A549 treated with CORT108297 at 1 μM for 4 hours (cell line): ENCODE measurements at places on chromosomes 2 and 18. TPM values are rescaled to one million over a fixed set of nuclear protein-coding genes. Genes with fewer than 3 reads are reported as not detected.

CCDC121 gene
- total RNA-seq, result 3.6 to 4.3 TPM (median 4.0 TPM) in 5 replicates

HMSD gene
- 0.15 to 0.16 TPM (median 0.15 TPM) in 3 of 5 replicates, not detected in the others for total RNA-seq

LAMA3 gene
- total RNA-seq, result 34.8 to 44.8 TPM (median 42.7 TPM) in 5 replicates

BCL2L11 gene
- total RNA-seq, result 7.2 to 10.1 TPM (median 9.4 TPM) in 5 replicates

ELOA2 gene
- total RNA-seq, result not detected in 5 replicates

FAM161A gene
- total RNA-seq, result 5.3 to 8.2 TPM (median 7.3 TPM) in 5 replicates

CCDC150 gene
- total RNA-seq, result 3.8 to 5.1 TPM (median 4.8 TPM) in 5 replicates

C2orf74 gene
- 13.9 to 22.6 TPM (median 17.1 TPM) in 5 replicates for total RNA-seq

GNAL gene
- 4.4 to 6.3 TPM (median 5.7 TPM) in 5 replicates for total RNA-seq

ATG9A gene
- 44.9 to 51.0 TPM (median 49.9 TPM) in 5 replicates for total RNA-seq

ARHGAP28 gene
- total RNA-seq, result 0.07 to 0.13 TPM (median 0.12 TPM) in 3 of 5 replicates, not detected in the others

NEURL3 gene
- total RNA-seq, result 0.96 to 2.2 TPM (median 1.4 TPM) in 5 replicates

POTEI gene
- 0.01 TPM in 2 of 5 replicates, not detected in the others for total RNA-seq

CD8B gene
- not detected in 5 replicates for total RNA-seq

FAHD2A gene
- 25.7 to 31.6 TPM (median 29.9 TPM) in 5 replicates for total RNA-seq

CDKL4 gene
- 0.15 TPM in 1 of 5 replicates, not detected in the others for total RNA-seq

PARD3B gene
- 0.77 to 1.1 TPM (median 0.93 TPM) in 5 replicates for total RNA-seq

SERPINB4 gene
- 0.14 to 0.25 TPM (median 0.19 TPM) in 5 replicates for total RNA-seq

TRPM8 gene
- total RNA-seq, result 0.05 to 0.47 TPM (median 0.42 TPM) in 5 replicates

NEU4 gene
- total RNA-seq, result 0.07 to 0.41 TPM (median 0.24 TPM) in 5 replicates

MYL1 gene
- not detected in 5 replicates for total RNA-seq

C2orf15 gene
- 0.39 to 0.95 TPM (median 0.54 TPM) in 5 replicates for total RNA-seq

CD8B2 gene
- not detected in 5 replicates for total RNA-seq

CACNB4 gene
- total RNA-seq, result 0.07 to 0.20 TPM (median 0.13 TPM) in 5 replicates

UGT1A3 gene
- total RNA-seq, result 0.07 to 0.17 TPM (median 0.13 TPM) in 3 of 5 replicates, not detected in the others

AQP12A gene
- not detected in 5 replicates for total RNA-seq

HOXD13 gene
- 0.16 to 0.27 TPM (median 0.23 TPM) in 5 replicates for total RNA-seq

APOB gene
- not detected in 5 replicates for total RNA-seq

OSBPL1A gene
- 9.9 to 15.1 TPM (median 11.5 TPM) in 5 replicates for total RNA-seq

MROH2A gene
- total RNA-seq, result 0.09 to 0.20 TPM (median 0.15 TPM) in 4 of 5 replicates, not detected in the other

DLX2 gene
- total RNA-seq, result 0.40 to 1.1 TPM (median 0.60 TPM) in 5 replicates

LHCGR gene
- total RNA-seq, result not detected in 5 replicates

MALL gene
- 134 to 158 TPM (median 138 TPM) in 5 replicates for total RNA-seq

DSC3 gene
- 1.2 to 2.2 TPM (median 1.7 TPM) in 5 replicates for total RNA-seq

TRIM43 gene
- 0.07 TPM in 1 of 5 replicates, not detected in the others for total RNA-seq

ABCG8 gene
- not detected in 5 replicates for total RNA-seq
